ENCODE measurements at places on chromosomes 5 and 9. TPM values are rescaled to one million over a fixed set of nuclear protein-coding genes. Genes with fewer than 3 reads are reported as not detected.

DNA sequence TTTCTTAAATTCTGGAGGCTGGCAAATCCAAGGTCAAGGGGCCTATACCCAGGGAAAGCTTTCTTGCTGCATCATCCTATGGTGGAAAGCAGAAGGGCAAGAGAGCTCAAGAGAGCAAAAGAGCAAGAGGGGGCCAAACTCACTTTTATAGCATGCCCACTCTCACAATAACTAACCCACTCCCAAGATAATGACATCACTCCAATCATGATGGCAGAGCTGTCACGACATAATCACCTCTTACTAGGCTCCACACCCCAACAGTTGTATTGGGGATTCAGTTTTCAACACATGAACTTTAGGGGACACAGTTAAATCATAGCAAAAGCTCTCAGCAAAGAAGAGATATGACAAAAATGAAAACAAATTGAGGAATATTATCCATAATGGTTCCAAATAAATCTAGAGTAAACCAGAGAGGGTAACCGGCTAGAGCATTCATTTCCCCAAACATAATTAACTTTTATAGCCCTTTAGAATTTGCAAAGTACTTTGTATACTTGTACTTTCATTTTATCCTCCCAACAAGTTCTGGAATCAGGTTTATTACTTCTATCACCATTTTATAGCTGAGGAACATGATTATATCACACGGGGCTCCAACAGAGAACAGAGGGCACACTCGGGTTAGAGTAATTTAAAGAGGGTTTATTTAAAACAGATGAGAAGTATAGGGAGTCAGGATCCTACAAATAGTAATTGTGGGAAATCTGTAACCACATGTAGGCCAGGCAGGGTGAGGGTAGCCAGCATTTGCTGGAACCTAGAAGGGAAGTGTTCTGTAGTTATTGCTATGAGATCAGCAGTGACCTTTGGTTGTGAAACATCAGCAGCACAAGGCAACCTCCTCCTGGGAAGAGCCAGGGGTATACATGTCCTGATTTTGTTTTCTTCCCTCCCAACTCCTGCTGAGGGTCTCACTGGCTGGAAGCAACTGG lies 7.2 kb upstream of the TARS1 start:
- no peaks in the 10 kb centered on the region for H3K4me1 ChIP-seq
- no peak overlapping the region for H3K27ac ChIP-seq
- H3K27me3 ChIP-seq, result no peaks in the 10 kb centered on the region
- H3K4me3 ChIP-seq, result no peak overlapping the region
- H3K36me3 ChIP-seq, result no peaks in the 10 kb centered on the region
- DNase-seq, result no peak

- DNase-seq, result no peak
- H3K36me3 ChIP-seq, result peaks cover 3% of the 10 kb centered on the region
- no peaks in the 10 kb centered on the region for H3K27me3 ChIP-seq
- no peaks in the 10 kb centered on the region for H3K4me1 ChIP-seq
- no peak overlapping the region for H3K27ac ChIP-seq
These were observed 49.7 kb downstream of the BASP1 start for GRCh38 chr5:17267106-17267505.

- H3K4me3 ChIP-seq, result no peak overlapping the region
- no peak for DNase-seq
- H3K4me1 ChIP-seq, result peaks cover 7% of the 10 kb centered on the region
- no peaks in the 10 kb centered on the region for H3K36me3 ChIP-seq
- no peaks in the 10 kb centered on the region for H3K27me3 ChIP-seq
- no peak overlapping the region for H3K27ac ChIP-seq
These were observed 101.9 kb downstream of the NFIB start for GRCh38 chr9:14212077-14212476.

Gene AJM1
- polyA plus RNA-seq, result 20.5 TPM

DNA sequence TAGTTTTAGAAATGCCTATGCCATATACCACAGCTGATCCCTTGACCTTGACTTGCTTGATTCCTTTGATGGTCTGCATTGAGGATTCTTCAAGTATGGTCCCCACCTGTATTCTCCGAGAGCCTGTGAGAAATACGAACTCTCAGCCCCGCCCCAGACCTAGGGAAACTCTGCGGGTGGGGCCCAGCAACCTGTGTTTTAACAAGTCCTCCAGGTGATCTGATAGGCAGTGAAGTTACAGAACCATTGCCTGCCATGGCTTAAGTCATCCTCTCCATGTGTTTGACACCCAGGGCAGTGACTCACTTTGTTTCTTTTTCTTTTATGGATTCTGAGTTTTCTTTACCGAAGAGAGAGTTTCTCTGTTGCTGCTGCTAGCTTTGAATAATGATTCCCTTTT lies 18.5 kb downstream of the FRMPD1 start:
- no peaks in the 10 kb centered on the region for H3K4me1 ChIP-seq
- no peaks in the 10 kb centered on the region for H3K36me3 ChIP-seq
- no peak for DNase-seq
- no peak overlapping the region for H3K4me3 ChIP-seq
- no peaks in the 10 kb centered on the region for H3K27me3 ChIP-seq

DNA sequence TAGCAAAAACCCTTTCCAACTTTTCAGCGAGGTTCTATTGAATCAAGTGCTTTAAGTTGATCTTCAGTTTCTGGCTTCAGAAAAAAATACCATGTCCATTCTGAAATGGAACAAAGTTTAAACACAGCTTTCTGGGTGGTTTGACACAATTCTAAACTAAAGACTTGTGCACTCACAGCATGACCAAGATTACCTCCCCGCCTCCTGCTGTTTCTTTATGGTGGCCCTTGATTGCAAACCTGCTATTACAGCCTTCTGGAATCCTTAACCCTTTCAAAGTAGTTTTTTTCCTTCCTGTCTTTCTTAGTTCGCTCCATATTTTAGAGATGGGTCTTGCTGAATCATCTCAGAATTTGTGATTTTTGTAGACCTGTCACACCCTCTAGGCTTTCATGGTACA lies 135.9 kb upstream of the FBN2 start:
- H3K4me1 ChIP-seq, result no peaks in the 10 kb centered on the region
- H3K36me3 ChIP-seq, result no peaks in the 10 kb centered on the region
- no peak overlapping the region for H3K4me3 ChIP-seq
- H3K27ac ChIP-seq, result no peak overlapping the region

Gene C5orf58
- polyA plus RNA-seq, result 1.8 TPM

GRCh38 chr9:129140397-129141065 lies 29.3 kb downstream of the PTPA start:
- H3K27me3 ChIP-seq, result no peaks in the 10 kb centered on the region
- DNase-seq, result no peak
- peak overlapping the region; percentile 100 for H3K27ac ChIP-seq
- H3K4me1 ChIP-seq, result peaks cover 72% of the 10 kb centered on the region
- peaks cover 65% of the 10 kb centered on the region for H3K36me3 ChIP-seq

DNA sequence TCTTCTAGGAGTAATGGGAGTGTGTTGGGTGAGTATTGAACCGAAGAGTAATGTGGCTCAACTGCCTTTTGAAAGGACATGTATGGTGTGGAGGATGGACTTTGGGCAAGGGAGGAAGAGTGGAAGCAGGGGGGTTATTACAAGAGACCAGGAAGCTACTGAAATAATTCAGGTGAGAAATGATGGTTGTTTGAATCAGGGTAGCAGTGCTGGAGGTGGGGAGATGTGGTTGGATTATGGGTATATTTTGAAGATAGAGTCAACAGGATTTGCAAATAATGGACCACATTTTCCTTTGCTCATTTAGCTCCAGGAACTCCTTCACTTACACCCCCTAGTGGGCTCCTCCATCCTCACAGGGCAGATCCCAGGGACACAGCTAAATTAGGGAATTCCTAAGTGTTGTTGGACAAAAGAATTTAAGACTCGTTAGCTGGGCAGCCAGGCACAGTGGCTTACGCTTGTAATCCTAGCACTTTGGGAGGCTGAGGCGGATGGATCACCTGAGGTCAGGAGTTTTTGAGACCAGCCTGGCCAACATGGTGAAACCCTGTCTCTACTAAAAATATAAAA lies 1.2 kb upstream of the SLC4A9 start:
- no peaks in the 10 kb centered on the region for H3K36me3 ChIP-seq
- no peaks in the 10 kb centered on the region for H3K27me3 ChIP-seq
- peaks cover 27% of the 10 kb centered on the region for H3K4me1 ChIP-seq
- no peak overlapping the region for H3K27ac ChIP-seq
- DNase-seq, result no peak
- no peak overlapping the region for H3K4me3 ChIP-seq

DNA sequence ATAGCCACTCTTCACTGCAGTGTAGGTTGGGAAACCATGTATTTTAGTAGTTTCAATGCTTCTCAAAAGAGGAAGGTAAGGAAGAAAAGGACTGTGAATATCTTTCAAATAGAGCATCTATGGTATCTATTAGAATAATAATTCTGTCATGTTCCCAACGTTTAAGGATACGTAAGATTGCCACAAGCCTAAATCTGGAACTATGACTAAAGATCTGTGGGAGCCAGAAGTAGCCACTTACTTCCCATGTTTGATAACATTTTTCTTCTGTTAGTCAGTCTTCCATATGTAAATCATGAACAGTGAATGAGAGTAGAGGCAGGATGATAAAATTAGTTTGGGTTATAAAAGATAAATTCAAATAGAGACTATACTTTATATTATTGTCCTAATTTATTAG lies 16.3 kb upstream of the MROH2B start:
- no peak overlapping the region for H3K4me3 ChIP-seq
- no peak for DNase-seq
- H3K27ac ChIP-seq, result no peak overlapping the region
- H3K36me3 ChIP-seq, result no peaks in the 10 kb centered on the region
- H3K27me3 ChIP-seq, result no peaks in the 10 kb centered on the region

Gene NFIB
- polyA plus RNA-seq, result 86.4 TPM

GRCh38 chr9:89048616-89049015 lies 57.3 kb downstream of the S1PR3 start:
- DNase-seq, result no peak
- H3K27ac ChIP-seq, result no peak overlapping the region
- H3K4me1 ChIP-seq, result no peaks in the 10 kb centered on the region

Gene HRCT1
- polyA plus RNA-seq, result 0.81 TPM

- DNase-seq, result peak; percentile 36
- H3K36me3 ChIP-seq, result no peaks in the 10 kb centered on the region
- peaks cover 8% of the 10 kb centered on the region for H3K4me1 ChIP-seq
- H3K27me3 ChIP-seq, result no peaks in the 10 kb centered on the region
- H3K27ac ChIP-seq, result peak overlapping the region; percentile 86
These were observed 660 bp downstream of the SCAMP1 start for GRCh38 chr5:78360924-78361630.

- H3K4me1 ChIP-seq, result peaks cover 22% of the 10 kb centered on the region
- no peaks in the 10 kb centered on the region for H3K36me3 ChIP-seq
- no peak overlapping the region for H3K27ac ChIP-seq
- no peak overlapping the region for H3K4me3 ChIP-seq
These were observed 22.3 kb downstream of the LIFR start for GRCh38 chr5:38534156-38534453.

Gene DOK3
- 12.2 TPM for polyA plus RNA-seq

GRCh38 chr5:6069496-6070185 lies 308.7 kb downstream of the MED10 start:
- H3K27ac ChIP-seq, result no peak overlapping the region
- H3K4me1 ChIP-seq, result no peaks in the 10 kb centered on the region
- no peak overlapping the region for H3K4me3 ChIP-seq
- no peak for DNase-seq

- no peak overlapping the region for H3K4me3 ChIP-seq
- no peak for DNase-seq
- no peaks in the 10 kb centered on the region for H3K27me3 ChIP-seq
- H3K36me3 ChIP-seq, result no peaks in the 10 kb centered on the region
- no peaks in the 10 kb centered on the region for H3K4me1 ChIP-seq
These were observed 78.4 kb upstream of the IL6ST start for GRCh38 chr5:56072863-56073766.

Measured in spinal cord (tissue), 10 donors.